ENCODE measurements at places on chromosomes 12 and 14.

DNA sequence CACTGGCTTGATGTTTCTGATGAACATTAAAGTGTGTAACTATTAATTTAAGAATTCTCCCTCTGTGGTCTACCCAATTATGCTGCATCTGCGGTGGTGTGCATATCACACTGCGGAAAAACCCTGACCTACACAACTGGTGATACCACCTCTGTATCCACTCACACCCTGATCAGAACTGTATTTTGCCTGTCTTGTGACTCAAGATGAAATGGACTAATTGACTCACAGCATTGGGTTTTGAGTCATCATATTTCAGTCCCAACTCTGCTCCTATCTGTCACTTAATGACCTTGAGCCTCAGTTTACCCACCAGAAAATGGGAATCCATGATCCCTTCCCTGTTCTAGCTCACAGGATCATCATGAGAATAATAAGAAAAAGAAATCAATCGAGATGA, 65.6 kb downstream of the NUAK1 start:
- DNase-seq, result no peak

DNA sequence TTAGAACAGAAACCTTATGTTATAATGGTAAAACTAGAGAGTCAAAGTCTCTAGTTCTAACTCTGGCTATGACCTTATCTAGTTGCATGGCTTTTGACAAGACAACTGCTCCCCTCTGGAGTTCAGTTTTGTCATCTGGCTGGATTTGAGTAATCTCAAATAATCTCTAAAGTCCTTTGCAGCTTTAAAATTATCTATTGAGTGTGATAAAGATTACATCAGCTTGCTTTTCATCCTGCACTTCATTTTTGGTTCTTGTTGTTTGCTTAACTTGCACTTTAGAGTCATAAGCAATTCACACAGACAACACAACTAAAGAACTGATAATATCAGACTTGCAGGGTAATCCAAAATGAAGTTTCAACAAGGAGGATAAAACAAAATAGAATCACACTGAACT, 2.3 kb downstream of the AKAP5 start:
- DNase-seq, result no peak

DNA sequence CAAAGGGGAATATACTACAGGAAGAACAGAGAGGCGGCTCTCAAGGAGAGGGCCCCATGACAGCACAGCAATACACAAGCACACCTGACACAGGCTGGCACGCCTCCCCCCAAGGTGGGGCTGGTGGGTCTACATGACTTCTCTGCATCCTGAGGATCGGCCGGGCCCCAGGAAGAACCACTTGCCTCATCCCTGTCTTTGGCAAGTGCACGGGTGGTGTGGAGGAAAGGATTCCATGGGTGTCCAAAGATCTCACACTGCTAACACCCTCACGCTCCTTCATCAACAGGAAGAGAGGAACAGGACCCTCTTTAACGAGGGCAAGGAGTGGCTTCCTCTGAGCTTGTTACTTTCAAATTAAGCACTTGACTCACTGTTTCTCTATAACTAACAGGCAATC, 7.3 kb downstream of the VAMP1 start:
- no peak for DNase-seq

DNA sequence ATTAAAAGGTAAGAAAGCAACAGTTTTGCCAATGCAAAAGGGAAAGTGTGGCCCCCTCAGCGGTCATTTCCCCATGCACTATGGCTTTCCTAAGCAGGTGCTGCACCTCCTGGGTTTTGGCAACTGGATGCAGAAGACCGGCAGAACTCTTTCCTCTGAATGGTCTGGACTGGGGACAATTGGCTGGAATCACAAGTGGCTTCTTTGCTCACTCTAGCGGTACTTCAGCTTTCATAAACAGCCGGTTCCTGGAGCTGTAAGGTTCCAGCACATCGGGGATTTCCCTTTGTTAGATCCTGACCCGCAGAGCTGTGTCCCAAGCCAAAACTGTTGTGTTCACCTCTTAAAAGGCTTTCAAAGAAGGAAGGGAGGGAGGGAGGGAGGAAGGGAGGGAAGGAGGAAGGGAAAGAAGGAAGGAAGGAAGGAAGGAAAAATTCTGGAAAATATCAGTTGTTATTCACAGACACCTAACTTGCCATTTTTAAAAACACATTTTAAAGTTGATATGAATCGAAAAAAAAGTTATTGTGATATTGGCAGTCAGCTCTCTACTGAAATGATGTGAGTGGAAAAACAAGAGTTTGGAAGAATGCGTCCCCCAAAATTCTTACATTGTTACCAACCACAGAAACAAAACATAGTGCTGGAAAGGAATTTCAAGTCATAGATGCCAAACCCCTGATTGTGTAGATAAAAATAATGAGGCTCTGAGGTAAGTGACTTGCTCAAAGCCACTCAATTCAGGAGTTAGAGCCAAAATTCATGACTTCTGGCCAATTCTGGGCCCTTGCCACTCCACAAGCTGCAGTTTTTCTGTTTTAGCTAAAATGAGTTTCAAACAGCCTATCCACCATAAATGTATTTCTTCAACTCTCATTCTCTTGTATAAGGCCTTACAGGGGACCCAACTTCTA, 220.6 kb upstream of the HMGA2 start:
- no peak for DNase-seq

DNA sequence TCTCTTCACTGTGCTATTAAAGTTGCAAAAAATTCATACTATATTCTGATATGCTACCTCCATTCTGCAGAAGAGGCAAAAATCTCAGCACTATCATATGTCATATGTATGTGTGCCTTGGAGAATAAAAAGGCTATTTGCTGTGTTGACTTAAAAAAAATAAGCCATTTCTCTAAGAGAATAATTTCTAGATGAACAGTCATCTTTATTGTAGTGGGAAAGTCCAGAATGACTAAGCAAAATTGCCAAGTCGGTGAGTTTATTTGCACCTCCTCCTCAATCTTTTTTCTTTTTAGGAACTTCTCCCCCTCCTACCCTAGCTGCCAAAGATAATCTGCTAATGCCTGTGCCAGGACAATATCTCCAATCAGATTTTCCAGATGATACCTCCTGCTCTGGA, 353.8 kb upstream of the FAR2 start:
- DNase-seq, result no peak

- no peak for DNase-seq
Measured at GRCh38 chr14:57245941-57246340, 22.8 kb downstream of the EXOC5 start.

- DNase-seq, result no peak
Measured at GRCh38 chr14:93811676-93812075, 23.4 kb upstream of the PRIMA1 start.

GRCh38 chr12:123854918-123855317, 92.8 kb downstream of the DNAH10 start:
- no peak for DNase-seq

DNA sequence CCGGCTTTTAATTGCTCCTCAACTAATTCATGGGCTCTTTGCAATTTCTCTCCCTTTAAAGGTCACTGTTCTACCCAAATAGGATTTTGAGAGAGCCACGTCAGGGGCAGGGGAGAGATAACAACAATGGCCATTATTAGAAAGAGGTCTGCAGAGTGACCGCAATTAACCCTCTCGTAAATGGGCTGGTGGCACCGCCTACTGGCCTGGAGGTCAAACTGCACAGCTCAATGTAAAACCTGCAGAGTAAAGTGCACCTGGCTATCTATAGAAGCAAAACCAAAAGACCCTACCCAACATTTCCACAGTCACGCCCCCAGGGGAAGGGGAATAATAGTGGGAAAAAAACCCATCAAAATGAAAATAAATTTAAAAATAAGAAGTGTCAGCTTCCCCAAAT, 21.6 kb upstream of the CLEC4E start:
- DNase-seq, result no peak

GRCh38 chr12:65798918-65799317, 25.4 kb upstream of the HMGA2 start:
- DNase-seq, result no peak

DNA sequence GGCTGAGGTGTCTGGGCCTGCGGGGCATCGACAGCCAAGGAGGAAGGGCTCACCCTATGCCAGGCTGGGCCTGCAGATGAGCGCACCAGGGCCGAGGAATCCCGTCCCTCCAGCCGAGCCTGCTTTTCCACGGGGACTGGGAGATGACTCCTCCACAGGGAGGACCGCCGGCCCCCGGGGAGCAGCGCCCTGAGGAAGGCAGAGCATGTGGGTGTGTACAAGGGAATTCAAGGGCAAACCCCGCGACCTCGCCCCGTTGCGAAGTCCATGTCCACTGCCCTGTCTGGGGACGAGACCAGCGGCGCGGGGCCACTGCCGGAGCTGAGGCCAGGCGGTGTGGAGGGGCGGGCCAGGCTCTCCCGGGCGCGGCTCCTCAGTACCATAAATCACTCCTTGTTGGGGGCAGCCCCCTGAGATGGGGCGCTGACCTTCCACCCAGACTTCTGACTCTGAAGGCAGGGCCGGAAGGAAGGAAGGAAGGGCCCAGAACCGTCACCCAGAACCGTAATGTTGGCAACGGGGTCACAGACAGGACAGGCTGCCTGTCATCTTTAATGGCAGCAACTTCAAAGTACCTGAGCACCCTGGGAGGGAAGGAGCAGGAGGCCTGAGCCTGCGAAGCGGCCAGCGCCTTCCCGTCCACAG, 52.5 kb downstream of the RNF34 start:
- no peak for DNase-seq

DNA sequence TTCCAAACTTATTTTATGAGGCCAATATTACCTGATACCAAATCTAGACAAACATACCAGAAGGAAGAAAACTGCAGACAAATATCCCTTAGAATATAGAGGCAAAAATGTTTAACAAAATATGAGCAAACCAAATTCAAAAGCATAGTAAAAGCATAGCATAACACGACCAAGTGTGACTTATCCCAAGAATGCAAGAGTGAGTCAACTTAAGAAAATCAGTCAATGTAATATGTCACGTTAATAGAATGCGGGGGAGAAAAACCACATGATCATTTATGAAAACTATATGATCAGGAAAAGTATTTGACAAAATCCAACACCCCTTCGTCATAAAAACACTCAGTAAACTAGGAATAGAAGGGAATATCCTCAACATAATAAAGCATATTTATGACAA, 217.3 kb downstream of the ADGRD1 start:
- no peak for DNase-seq

GRCh38 chr14:78950649-78951048, 780.5 kb downstream of the NRXN3 start:
- DNase-seq, result no peak

DNA sequence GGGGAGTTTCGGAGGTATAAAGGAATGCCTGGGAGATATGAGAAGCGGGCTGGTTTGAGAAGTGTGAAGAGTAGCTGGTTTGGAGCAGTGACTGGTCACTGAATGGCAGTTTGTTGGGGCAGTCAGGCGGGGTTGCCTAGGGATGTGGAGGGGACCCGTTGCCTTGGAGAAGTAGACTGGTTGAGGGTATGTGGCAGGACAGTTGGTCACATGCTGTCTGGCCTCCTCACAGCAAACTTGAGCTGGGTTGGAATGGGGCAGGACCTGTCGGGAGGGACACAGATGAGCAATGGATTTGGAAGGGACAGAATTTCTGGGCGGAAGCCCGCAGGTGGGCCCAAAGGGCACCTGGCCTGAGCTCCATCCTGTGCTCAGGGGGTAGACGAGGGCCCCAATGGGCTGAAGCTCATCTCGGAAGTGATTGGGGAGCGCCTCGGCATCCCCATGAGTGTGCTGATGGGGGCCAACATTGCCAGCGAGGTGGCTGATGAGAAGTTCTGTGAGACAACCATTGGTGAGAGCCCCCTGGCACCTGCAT, 2.2 kb downstream of the GPD1 start:
- no peak for DNase-seq

DNA sequence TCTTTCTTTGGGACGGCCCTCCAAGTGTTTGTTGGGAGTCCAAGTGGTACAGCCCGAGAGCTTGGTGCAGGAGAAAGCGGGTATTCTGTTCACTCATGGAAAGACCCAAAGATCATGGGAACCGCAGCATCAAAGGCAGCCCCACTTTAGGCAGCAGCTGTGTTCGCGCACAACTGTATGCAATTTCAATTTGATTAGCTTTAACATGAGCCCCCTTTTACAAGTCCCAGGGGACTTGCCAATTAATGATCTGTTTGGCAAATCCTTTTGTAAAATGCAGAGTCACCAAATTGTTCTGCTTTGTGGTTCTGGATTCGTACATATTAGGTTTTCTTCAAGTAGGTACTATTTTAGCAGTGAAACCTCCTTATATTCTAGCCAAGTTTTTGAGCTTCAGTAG, 217.7 kb downstream of the AACS start:
- no peak for DNase-seq

DNA sequence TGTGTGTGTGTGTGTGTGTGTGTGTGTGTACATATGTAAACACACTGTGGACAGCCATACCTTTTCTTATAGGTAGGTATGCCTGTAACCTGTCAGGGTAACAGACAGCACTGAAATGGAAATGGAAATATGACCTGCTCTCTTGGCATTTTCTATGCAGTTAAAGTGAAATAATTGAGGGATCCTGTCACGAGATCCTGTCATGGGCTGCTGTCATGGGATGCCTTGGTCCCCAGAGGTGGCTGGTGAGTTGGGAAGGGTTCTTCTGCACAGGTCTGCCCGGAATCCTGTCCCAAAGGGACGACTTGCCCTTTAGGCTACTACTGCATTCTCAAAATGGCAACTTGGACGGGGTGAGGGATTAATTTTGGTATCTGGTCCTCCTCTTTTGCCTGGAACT, 47.3 kb downstream of the ELK3 start:
- no peak for DNase-seq

GRCh38 chr12:10554756-10555481, 49.2 kb downstream of the EIF2S3B start:
- no peak for DNase-seq

DNA sequence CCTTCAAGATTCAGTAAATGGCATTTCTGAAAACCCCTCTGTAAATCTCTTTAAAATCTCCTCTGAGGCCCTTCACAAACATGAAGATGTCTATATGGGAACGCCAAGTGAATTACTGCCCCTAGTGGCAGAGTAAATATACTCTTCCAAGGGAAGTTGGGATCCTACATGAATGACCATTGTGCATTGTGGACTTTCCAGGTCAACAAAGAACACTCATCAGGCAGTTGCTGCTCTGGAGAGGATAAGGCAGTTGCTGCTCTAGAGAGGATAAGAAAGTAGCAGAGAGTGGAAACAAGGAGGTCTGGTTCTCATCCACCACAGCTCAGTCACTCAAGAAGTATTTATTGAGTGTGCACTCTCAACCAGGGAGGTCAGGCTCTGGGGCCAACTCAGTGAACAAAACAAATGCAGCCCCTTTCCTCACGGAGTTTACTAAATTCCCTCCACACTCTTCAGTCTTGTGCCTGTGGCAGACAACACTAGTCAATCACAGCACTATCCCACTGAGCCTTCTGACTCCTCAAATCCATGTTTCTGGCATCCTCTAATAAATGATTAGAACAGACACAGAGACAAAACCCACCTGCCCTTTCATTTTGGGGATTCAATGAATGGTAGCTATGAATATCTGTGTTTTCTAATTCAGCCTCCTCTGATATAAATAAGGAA, 52.9 kb downstream of the SVOP start:
- peak; percentile 4 for DNase-seq

Measured in NCI-H748 treated with DMSO at 0.1 percent for 48 hours (cell line).